ENCODE measurements at places on chromosomes 3 and 15.

DNA sequence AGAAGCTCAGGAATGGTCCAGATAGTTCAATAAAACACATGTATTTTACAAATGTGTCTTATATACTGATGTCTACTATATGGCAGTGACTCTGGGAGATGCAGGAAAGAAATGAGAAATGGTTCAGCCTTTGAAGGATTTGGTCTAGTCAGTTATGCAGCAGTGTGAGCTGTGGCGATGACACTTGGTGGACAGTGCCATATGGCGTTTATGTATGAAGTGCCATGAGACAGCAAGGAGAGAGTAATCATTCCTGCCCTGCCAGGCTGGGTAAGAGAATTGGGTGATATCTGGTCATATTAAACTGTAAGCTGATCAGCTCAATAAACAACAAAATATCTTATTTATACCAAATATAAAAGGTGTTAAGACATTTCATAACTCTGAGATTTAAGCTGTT lies 47.6 kb upstream of the ANP32A start:
- no peak for DNase-seq
- no peaks in the 10 kb centered on the region for H3K36me3 ChIP-seq
- H3K4me1 ChIP-seq, result no peaks in the 10 kb centered on the region
- no peak overlapping the region for H3K4me3 ChIP-seq

GRCh38 chr15:59867086-59867855 lies 136.8 kb upstream of the FOXB1 start:
- no peak overlapping the region for H3K27ac ChIP-seq
- no peak for DNase-seq
- no peaks in the 10 kb centered on the region for H3K36me3 ChIP-seq
- no peaks in the 10 kb centered on the region for H3K4me1 ChIP-seq
- peaks cover 17% of the 10 kb centered on the region for H3K27me3 ChIP-seq

- H3K27me3 ChIP-seq, result peaks cover 23% of the 10 kb centered on the region
- no peak overlapping the region for H3K4me3 ChIP-seq
These were observed 48.1 kb upstream of the PGPEP1L start for GRCh38 chr15:99055555-99056134.

DNA sequence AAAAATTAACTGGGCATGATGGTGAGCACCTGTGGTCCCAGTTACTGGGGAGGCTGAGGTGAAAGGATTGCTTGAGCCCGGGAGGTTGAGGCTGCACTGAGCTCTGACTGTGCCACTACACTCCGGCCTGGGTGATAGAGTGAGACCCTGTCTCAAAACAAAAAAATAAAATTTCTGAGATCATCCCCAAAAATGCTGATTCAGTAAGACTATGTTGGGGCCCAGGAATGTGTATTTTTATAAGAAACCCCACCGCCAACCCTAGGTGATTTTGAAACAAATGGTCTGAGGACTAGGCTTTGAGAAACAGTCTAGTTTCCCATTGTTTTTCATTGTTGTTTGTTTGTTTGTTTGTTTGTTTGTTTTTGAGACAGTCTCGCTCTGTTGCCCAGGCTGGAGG lies 4.1 kb downstream of the SLC27A2 start:
- peaks cover 28% of the 10 kb centered on the region for H3K4me1 ChIP-seq
- H3K27me3 ChIP-seq, result no peaks in the 10 kb centered on the region
- peaks cover 11% of the 10 kb centered on the region for H3K36me3 ChIP-seq
- no peak overlapping the region for H3K4me3 ChIP-seq
- no peak for DNase-seq

- peaks cover 16% of the 10 kb centered on the region for H3K4me1 ChIP-seq
- DNase-seq, result peak; percentile 94
- H3K27me3 ChIP-seq, result peaks cover 2% of the 10 kb centered on the region
- H3K4me3 ChIP-seq, result peak within 1 kb of the TSS; percentile 82
- no peaks in the 10 kb centered on the region for H3K36me3 ChIP-seq
These were observed at the start of gene NEK10 for GRCh38 chr3:27368831-27369607. NEK10 (minus strand) TSS chr3:27369383; CDS start chr3:27352882, 16,501 bp downstream.

GRCh38 chr15:90249203-90249863 lies at the start of gene TTLL13:
TTLL13 (plus strand) TSS chr15:90249556; CDS start chr15:90250631, 1,075 bp downstream.
- no peaks in the 10 kb centered on the region for H3K36me3 ChIP-seq
- peaks cover 16% of the 10 kb centered on the region for H3K4me1 ChIP-seq
- peak within 1 kb of the TSS; percentile 55 for H3K4me3 ChIP-seq
- peak; percentile 78 for DNase-seq

- H3K27me3 ChIP-seq, result peaks cover 75% of the 10 kb centered on the region
- H3K4me3 ChIP-seq, result no peak overlapping the region
- H3K36me3 ChIP-seq, result no peaks in the 10 kb centered on the region
- peaks cover 27% of the 10 kb centered on the region for H3K4me1 ChIP-seq
- no peak for DNase-seq
These were observed 355.8 kb downstream of the MCTP2 start for GRCh38 chr15:94587113-94587512.

DNA sequence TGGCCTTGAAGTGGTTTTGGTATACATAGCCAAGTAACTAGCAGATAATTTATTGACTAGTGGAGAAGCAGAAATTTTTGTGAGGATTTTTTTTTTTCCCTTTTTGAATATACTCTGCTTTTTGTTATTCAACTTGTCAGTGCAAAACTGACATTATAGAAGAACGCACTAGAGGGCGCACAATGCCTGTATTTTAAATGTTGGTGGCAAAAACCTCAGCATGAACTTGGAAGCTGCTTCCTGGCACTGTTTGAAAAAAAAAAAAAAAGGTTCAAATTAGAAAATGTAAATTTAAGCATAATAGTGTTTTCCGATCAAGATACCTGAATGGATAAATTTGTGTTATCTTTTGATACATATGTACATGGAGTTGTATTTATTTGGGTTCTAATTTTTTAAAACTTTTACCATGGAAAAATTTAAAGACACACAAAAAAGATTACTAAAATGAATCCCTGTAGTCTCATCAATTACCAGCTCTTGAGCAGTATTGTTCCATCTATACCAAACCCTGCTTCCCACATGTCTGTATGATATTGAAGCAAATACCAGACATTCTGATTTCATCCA lies 56.0 kb downstream of the SLC25A26 start:
- no peaks in the 10 kb centered on the region for H3K27me3 ChIP-seq
- no peak overlapping the region for H3K27ac ChIP-seq
- no peak overlapping the region for H3K4me3 ChIP-seq
- peaks cover 21% of the 10 kb centered on the region for H3K4me1 ChIP-seq
- DNase-seq, result peak; percentile 68
- peaks cover 4% of the 10 kb centered on the region for H3K36me3 ChIP-seq

- peak overlapping the region; percentile 95 for H3K27ac ChIP-seq
- DNase-seq, result no peak
- H3K4me1 ChIP-seq, result peaks cover 42% of the 10 kb centered on the region
- H3K27me3 ChIP-seq, result no peaks in the 10 kb centered on the region
- peaks cover 28% of the 10 kb centered on the region for H3K36me3 ChIP-seq
These were observed 19.3 kb upstream of the CHD2 start for GRCh38 chr15:92880796-92881195.

- DNase-seq, result peak; percentile 85
- H3K27me3 ChIP-seq, result no peaks in the 10 kb centered on the region
- peak overlapping the region; percentile 98 for H3K4me3 ChIP-seq
- H3K4me1 ChIP-seq, result peaks cover 68% of the 10 kb centered on the region
These were observed 30.0 kb downstream of the STARD5 start for GRCh38 chr15:81293728-81294515.

DNA sequence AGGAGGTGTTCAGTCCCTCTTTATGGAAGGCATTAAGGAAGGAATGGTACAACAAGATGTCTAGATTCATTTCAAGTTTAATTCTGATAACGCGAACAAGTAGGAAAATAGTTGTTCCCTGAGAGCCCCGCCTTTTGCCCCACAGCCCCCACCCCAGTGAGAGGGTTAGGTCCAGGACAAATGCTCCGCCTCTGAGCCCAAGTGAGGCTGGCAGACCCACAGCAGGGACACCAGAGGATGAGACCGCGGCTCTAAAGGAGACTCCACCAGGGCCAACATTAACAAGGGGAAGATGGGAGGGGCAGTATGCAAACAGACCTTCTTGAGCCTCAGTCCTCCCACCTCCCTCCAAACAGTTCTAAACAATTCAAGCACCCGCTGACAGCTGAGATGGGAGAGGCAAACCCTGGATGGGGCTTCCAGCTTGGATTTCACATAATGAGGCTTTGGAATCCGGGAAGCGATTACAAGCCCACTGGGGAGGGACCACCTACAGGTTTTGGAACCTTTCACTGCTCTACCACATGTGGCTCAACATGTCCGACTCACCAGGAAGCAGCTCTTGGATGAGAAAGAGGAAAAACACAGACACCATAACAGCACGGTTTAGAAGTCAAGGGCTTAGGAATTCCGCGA lies 42.9 kb upstream of the IREB2 start:
- no peak for DNase-seq
- no peak overlapping the region for H3K4me3 ChIP-seq
- no peaks in the 10 kb centered on the region for H3K4me1 ChIP-seq
- peaks cover 5% of the 10 kb centered on the region for H3K27me3 ChIP-seq

DNA sequence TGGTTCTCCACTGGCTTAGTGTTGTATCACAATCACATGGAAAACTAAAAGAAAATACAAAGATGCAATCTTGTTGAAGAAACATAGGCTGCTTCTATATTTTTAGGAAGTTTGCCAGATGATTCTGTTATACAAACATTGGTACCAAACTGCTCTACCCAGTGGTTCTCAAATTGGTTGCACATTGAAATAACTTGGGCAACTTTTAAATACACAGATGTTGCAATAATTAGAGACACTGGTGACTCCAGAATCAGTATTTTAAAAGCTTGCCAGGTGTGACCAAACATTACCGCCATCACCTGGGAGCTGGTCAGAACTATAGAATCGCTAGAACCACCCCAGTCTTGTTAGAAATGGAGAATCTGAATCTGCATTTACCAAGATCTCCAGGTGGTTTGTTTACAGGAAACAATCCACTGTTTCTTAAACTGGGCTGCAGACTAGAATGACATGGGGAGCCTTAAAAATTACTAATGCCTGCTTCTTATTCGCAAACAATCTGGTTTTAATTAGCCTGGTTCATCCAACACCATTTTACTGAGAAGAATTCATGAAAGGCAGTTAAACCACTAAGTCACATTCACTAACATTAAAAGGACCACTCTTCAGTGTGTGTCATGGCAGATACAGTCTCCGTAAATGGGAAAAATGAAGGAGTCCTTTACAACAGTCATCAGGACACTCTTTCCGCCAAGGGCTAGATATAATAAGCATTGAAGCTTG lies 76.5 kb downstream of the ACAP2 start:
- H3K4me3 ChIP-seq, result no peak overlapping the region
- peaks cover 1% of the 10 kb centered on the region for H3K4me1 ChIP-seq
- DNase-seq, result no peak
- H3K27ac ChIP-seq, result no peak overlapping the region

DNA sequence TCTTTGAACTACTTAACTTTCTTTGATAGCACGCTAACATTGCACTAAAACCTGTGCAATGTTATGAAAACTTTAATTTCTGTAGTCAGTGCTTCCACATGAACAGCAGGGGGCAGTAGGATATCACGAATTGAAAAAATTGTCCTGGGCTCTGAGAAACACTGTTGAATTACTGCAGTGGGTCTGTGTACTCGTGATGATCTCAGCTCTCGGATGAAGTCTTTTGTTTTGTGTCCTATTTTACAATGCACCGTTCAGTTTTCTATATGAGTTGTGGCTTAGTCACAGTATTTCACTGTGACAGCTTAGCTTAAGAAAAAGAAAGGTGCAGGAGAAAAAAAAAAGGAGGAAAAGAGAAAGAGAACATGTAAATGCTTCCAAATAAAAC lies 141.3 kb upstream of the CCDC54 start:
- H3K27me3 ChIP-seq, result peaks cover 18% of the 10 kb centered on the region
- H3K4me1 ChIP-seq, result peaks cover 15% of the 10 kb centered on the region
- H3K36me3 ChIP-seq, result no peaks in the 10 kb centered on the region
- peak; percentile 74 for DNase-seq
- H3K27ac ChIP-seq, result no peak overlapping the region
- H3K4me3 ChIP-seq, result peak overlapping the region; percentile 55

DNA sequence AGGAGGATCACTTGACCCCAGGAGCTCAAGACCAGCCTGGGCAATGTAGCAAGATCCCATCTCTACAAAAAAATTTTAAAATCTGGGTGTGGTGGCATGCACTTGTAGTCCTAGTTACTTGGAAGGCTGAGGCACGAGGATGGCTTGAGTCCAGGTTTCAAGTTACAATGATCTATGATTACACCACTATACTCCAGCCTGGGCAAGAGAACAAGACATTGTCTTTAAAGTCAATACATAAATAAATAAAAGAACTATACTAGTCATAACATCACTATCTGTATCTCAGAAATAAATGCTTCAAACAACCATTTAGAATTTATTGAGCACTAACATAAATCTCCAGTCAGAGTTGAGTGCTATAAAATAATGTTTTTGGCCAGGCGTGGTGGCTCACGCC lies 8.5 kb upstream of the PHLDB2 start:
- no peak for DNase-seq
- H3K4me1 ChIP-seq, result peaks cover 5% of the 10 kb centered on the region
- no peak overlapping the region for H3K27ac ChIP-seq
- no peaks in the 10 kb centered on the region for H3K36me3 ChIP-seq
- no peak overlapping the region for H3K4me3 ChIP-seq
